ENCODE measurements at places on chromosomes 5 and 9.

- no peak for DNase-seq
These were observed 509.8 kb downstream of the DMAC1 start for GRCh38 chr9:7289773-7290172.

DNA sequence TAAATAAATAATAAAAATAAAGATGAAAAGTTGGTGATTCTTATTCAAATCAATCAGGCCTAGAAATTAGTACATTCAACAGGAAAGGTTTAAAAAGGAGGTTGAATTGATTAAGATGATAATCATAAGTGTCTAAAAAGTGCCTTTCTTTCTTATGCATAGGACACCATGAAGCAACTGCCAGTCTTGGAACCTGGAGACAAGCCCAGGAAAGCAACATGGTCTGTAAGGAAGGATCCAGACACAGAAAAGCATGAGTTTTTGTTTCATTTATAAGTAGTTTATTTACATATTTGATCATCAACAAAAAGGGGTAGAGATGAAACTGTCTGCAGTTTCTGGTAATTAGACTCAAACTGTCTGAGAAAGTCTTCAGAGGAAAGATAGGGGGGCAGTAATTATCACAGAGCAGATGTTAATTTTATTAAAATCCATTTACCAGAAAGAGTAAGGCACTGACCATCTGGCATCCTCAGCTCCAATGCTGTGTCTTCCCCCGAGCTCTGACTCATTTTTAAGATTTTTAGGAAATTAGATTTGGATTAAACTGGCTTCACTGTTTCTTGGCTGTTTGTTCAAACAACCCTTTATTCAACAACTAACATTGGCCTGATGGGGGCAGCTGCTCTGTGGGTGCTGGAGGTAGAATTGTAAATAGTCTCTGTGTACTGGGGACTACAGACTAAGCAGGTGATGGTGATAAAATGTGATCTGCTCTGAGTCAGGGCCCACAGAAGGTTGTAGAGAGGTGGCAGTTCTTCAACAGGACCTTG is 2.7 kb downstream of the RABEPK start:
- DNase-seq: no peak

- no peak for DNase-seq
These were observed 187.4 kb downstream of the ERCC6L2 start for GRCh38 chr9:96062854-96063253.

- no peak for DNase-seq
These were observed 32.2 kb downstream of the NSA2 start for GRCh38 chr5:74798977-74799911.

DNA sequence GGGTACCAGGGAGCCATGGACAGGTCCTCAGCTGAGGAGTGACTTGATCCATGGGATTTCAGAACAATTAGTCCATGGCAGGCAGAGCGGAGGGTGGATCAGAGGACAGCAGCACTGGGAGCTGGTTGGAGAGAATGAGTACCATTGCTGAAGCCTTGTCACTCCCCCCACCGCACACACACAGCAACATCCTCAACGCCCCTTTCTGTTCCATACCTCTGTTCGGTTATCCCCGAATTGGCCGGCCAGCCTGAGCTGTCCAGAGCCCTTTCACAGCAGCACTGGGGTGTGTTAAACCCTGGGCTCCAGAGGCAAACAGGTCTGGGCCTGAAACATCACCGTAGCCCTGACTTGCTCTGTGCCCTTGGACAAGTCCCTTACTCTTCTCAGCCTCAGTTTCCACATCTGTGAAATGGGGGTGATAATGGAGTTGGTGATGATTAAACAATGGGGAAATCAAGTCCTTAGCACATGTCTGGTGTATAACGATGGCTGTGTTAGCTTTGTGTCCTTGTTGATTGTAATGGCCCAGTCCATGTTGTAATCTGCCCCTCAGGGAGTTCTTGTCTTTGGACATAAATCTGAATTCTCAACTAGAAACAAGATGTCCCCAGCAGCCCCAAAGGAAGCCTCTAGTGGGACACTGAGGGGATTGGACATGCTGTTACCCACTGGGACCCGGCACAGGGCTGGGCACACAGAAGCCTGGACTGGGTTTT is 16.9 kb downstream of the GSN start:
- no peak for DNase-seq
